ENCODE measurements at places on chromosomes 11 and 22.

GRCh38 chr11:76626921-76627401 is 43.6 kb downstream of the LRRC32 start:
- peak; percentile 49 for DNase-seq

DNA sequence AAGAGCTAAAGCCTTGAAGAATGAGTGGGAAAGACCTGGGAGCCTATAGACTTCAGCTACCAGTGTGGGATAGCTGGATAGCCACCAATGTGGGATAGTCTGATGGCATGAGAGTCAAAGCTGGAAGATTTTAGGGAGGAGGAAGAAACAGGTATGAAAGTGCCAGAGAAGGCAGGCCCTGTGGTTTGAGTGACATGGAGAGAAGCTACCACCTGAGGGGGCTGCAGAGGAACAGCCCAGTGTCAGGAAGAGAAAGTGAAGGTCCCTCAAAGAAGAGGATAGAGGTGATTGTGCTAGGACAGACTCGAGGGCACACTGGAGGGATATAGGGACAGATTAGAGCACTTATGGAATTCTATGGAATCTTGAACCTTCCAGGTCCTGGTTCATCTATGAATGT is 23.1 kb upstream of the PAX6 start:
- DNase-seq, result no peak

DNA sequence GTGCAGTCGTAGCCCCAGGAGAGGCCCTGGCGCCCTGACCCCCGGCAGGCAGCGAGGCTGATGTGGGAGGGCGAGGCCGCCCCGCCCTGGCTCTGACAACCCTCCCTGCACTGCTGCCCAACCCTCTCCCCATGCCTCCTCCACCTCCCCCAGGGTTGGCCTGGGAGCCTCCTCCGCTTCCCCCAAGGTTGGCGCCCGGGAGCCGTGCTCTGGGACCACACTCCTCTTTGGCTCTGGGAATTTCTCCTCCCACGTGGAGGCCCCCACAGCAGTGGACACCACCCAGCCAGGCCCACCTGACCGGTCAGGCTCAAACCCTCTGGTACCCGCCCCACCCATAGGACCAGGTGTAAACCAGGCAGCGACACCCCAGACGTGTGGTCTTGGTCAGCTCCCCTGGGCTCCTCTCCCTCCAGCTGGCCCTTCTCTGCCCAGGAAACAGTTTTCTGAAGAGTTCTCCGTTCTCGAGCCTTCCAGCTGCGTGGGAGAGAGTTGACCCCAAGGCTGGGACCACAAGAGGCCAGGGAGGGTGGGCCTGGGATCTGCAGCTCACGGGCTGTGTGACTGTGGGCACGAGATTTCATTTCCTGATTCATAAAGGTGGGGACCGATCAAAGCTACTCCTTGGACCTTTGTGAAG is 39.5 kb upstream of the BRSK2 start:
- DNase-seq, result no peak

- no peak for DNase-seq
Observed at GRCh38 chr22:36999463-36999862, 19.8 kb downstream of the TST start.

DNA sequence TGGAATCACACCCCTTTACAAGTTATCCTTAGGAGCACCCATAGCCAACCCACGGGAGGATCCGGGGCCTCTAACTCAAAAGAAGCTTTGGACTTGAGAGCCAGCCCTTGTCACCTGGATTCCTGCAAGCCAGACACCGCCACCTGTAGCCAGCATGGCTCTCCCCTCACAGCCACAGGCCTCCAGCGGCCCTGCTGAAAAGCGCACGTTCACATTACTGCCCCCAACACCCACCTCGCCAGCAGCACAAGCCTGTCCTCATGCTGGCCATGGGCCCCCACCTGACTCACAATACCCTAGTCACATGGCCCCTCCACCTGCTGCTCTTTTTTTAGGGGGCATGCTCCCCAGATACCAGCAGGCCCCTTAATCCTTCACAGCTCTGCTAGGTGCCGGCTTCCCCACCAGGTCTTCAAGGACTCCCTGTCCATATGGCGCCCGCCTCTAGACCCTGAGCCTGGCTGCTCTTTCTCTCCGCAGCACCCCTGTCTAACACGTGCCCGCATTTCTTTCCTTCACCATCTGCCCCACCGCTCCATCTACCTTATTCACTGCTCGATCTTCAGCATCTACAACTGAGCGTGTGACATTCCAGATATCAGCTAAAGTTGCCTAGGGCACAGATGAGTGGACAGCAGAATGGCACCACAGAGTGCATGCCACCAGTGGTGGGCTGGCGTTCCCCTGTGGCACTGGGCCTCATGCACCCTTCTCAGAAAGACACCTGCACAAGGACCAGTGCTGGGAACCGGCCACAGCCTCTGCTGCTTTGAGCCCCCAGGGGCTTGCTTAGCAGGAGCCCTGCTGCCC is 6.6 kb downstream of the CARS1 start:
- DNase-seq, result no peak

DNA sequence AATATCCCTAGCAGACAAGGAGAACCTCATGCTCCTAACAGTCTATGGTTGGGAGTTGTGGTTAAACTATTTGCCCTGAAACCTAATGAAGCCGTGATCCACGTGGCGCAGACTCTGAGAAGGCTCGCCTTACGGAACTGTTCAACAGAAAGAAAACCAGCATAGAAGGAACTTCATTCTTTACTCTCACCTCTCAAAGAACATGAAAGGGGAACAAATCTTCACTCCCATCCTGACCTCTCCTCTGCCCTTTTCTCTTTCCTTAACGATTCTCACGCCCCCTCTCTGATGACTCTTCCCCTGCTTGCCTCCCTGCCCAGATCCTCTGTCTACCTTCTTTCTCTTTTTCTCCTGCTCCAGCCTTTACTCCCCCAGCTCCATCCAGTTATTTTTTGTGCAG is 54.2 kb downstream of the IRAG1 start:
- no peak for DNase-seq

DNA sequence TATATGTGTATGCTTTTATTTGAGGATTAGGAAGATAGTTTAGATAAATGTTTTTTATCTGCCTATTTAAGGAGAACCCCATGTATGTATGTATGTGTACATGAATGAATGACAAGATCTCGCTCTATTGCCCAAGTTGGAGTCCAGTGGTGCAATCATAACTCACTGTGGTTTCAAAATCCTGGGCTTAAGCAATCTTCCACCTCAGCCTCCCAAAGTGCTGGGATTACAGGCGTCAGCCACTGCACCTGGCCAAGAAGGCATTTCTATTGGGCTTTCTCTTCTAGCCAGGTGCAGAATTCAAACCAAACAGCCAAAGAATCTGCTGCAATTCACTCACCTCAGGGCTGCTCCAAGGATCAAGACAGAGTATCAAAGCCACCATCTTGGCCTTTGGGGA is 25.5 kb upstream of the DGKZ start:
- no peak for DNase-seq

- DNase-seq, result no peak
Observed at GRCh38 chr22:22772396-22772795, 115.2 kb upstream of the IGLL5 start.

DNA sequence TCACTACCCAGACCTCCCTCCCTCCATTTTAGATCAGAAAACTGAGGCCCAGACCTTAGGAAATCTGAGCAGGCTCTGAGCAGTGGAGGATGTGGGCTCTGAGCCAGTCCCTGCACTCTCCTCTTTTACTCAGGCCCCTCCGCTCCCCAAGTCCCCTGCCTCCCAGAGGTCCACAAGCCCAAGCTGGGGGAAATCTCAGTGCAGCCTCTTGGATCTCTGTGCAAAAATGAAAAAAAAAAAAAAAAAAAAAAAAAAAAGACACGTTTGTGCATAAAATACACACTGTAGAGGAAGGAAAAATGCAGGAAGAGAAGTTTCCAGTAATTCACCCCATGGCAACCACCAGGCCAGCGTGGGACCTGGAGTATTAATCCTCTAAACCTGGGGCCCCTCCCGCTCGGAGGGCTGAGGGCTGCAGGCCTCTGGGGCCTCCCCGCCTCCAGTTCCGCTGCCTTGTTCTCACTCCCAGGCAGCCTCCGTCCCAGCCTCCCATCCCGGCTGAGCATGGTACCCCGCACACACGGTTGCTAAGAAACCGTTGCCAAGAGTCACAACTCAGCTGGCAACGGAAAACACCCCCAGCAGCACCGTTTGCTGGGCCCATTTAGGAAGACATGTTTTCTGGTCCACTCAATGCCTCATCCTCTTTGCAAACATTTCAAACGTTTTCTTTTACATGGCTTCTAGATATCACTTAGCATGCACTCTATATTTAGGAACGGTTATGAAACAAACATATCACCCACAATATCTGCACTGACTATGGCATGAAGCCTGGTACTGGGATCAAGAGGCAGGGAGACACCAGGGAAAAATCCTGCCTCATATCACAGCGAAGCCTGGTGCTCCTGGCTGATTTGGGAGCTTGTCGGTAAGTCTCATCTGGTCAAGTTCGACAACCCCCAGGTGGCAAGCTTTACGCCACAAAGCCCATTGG is 227.5 kb downstream of the CTTN start:
- no peak for DNase-seq

GRCh38 chr22:36252754-36253522 is at the start of gene APOL1:
Gene APOL1, plus strand, starts transcription at chr22:36253133. Its CDS starts 1,823 bp downstream, at chr22:36254956.
- DNase-seq, result no peak
